Fibroblast of mammary gland (primary cell): ENCODE measurements at places on chromosomes 7 and 10.
A peak's percentile ranks its signal among the peaks of the same experiment; 100 is the strongest.

DNA sequence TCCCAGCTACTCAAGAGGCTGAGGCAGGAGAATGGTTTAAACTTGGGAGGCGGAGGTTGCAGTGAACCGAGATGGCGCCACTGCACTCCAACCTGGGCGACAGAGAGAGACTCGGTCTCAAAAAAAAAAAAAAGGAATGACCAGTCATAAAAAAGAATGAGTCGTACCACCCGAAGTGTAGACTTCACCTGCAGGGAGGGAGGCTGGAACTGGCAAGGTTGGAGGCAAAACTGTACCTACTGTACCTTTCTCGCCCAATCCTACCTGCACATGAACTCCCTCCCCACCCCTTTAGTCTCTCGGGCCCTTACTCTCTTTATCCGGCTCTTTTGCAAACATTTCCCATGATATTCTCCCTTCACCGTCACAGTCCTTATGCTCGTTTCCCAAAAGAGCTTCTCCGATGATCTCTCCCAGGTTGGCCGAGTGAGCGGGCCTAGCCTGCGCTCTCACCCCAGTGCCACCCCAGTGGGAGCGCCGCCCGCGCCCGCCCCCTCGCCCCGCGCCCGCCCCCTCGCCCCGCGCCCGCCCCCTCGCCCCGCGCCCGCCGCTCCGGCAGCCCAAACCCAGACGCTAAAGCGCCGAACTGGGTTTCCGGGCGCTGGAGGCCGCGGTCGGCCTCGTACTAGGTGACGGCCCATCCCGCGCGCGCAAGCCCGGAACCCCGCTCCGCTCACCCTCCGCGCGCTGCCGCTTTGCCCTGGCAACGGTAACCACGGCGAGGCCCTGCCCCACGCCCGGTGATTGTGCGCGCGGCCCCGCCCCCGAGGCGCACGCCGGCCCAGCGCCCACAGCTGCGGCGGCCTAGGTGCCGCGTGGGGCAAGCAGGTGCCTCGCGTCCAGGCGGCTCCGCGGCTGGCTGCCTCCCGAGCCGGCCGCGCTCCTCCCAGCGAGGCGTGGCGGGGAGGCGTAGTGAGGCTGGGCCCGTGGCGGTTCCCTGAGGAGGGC, at the start of gene SMKR1:
Gene SMKR1 (plus strand): TSS at position 772 of the 948 bp plus-strand sequence. CDS start 294 bp downstream, outside the sequence.
- DNase-seq, result peak; percentile 38

GRCh38 chr7:38374507-38374906, 101.1 kb upstream of the TARP start:
- DNase-seq, result peak; percentile 52

GRCh38 chr10:96287392-96288105, 16.2 kb upstream of the BLNK start:
- peak; percentile 15 for DNase-seq

DNA sequence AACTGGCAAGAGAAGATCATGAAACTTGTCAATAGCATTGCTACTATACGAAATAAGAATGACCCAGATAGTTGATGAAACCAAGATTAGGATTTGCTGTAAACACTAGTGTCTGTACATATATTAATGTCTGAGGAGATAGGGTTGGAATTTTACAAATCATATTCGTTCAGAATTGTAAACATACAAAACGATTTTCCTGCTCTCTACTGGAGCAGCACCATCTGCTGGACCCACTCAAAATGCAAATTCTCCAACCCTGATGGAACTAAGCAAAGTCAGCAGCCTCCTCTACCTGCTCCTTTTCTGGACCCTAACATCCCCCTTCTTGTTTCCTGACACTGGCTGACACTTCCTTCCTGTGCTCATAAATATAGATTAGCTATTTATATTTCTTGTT, 29.4 kb upstream of the SGMS1 start:
- DNase-seq, result peak; percentile 38

GRCh38 chr7:134954197-134955082, 31.9 kb upstream of the AGBL3 start:
- peak; percentile 69 for DNase-seq

DNA sequence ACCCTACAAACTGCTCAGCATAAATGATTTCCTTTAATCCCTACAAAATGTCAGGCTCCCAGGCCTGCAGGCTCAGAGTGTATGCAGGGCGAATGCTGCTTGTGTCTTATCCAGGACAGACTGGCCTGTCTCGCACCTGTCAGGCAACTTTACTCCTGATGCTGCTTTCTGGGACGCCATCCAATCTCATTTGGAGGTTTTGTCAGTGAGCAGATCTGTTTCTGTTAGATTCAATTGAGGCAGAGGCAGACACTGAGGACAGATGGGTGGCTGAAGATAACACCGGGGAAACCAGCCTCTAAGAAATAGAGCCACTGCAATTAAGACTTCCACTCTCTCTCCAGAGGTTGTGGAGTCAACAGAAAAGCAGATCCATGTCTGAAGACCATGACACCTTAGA, 115.6 kb downstream of the DPP6 start:
- no peak for DNase-seq

DNA sequence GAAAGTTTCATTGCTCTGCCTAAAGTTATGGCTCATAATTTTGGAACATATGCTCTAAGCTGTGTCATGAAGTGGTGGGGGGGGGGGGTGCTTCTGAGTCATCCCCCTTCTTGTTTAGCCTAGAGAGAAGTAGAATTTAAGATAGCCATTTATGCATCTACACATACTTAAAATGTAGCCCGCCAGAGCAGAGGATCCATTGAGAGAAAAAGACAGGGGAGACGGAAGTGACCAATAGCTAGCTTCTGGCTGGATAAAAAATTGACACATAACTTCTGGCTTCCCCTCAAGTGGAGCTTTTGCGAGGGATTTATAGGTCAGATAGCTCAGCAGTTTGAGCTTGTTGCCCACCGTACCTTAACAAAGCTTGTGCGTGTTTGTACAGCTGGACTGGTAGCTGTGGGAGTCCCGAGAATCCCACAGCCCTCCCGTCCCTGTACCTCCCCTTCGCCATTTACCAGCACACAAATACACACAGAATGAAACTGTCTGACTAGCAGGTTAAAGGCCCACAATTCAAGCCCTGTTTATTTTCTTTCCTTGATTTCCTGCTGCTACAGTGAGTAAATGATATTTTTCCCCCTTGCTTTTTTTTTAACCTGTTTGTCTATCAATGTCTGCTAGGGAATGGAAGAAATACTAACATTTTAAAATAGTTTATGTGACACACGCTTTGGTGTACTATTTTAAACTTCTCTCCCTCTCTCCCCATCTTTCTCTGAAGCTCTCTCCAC, 232.6 kb upstream of the FERD3L start:
- peak; percentile 63 for DNase-seq

GRCh38 chr7:22662556-22663356, 64.2 kb upstream of the IL6 start:
- no peak for DNase-seq

DNA sequence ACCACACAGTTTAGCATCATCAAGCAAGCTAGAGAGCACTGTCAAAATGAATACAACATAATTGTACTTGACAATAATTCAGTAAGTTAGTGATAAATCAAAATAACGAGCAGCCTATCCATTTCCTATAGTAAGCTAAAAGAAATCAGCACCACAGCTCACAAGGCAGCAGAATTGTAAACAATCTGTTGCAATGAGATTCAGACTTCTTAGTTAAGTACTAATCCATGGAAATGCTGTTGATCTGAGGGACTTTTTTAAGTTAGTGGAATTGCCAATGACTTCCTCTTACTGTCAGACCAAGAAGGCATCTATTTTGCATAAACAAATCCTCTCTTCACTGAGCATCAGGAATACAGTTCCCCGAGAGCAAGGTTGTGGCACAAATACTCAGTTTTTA, 136.6 kb upstream of the CCDC6 start:
- DNase-seq, result no peak

- no peak for DNase-seq
Measured at GRCh38 chr10:57817741-57818140, 450.0 kb downstream of the IPMK start.

DNA sequence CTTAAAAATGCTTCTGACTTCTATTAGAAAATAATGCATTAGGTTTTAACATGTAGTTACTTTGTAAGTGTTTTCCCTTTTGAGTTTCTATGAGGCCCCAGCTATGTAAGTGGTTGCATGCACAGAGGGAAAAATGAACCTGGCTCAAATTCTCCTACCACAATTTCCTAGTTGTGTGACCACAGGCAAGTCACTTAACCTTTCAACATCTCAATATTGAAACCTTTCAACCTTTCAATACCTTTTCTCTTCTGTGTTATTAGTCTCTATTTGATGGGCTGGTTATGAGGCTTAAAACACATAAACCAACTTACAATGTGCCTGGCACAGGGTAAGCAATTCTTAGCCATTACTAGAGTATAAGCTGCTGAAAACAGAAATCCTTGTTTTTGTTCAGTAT, 203.0 kb downstream of the KCND2 start:
- DNase-seq, result no peak

DNA sequence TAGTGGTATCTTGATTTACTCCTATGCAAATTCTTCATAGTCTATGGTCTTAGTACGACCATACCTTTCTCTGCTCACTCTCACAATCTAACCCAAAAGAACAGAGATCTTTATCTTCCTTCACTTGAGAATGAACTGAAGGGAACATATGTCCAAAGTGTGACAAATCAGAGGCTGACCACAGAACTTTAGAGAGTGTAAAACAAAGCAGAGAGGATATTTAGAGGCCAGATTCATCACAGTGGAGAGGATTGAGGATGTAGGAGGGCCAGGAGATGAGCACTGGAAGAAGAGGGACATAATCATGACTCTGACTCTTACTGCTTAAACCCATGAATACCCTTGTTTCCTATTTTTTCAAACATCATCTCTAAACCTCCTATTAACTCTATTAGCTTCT, 935.3 kb upstream of the PHF14 start:
- DNase-seq, result no peak

GRCh38 chr7:39294022-39294421, 272.2 kb upstream of the YAE1 start:
- DNase-seq, result no peak

DNA sequence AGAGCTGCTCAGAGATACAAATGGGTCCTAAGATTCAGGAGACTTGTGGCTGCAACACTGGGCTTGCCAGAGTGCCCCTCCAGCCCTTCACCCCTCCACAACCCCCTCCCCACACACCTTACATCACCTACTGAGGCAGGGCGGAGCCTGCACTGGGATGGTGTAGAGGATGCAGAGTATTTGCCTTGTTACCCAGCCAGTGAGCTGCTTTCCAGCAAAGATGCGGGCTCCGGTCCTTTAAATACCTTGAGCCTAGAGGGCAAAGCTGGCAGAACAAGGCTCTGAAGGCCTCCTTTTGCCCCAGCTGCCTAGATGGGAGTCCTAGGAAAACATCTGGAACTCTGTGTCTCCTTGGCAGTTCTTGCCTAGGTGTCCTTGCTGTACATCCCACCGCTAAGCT, 34.6 kb downstream of the KAZALD1 start:
- DNase-seq, result no peak

- no peak for DNase-seq
Measured at GRCh38 chr10:47013507-47014154, 102.4 kb downstream of the PTPN20 start.

GRCh38 chr7:148486937-148487336, 103.6 kb upstream of the C7orf33 start:
- no peak for DNase-seq

GRCh38 chr10:95745501-95745900, 10.5 kb upstream of the ENTPD1 start:
- DNase-seq, result no peak

- no peak for DNase-seq
Measured at GRCh38 chr10:109823196-109823595, 100.1 kb downstream of the XPNPEP1 start.

GRCh38 chr7:3978839-3979238, 677.8 kb downstream of the SDK1 start:
- no peak for DNase-seq

DNA sequence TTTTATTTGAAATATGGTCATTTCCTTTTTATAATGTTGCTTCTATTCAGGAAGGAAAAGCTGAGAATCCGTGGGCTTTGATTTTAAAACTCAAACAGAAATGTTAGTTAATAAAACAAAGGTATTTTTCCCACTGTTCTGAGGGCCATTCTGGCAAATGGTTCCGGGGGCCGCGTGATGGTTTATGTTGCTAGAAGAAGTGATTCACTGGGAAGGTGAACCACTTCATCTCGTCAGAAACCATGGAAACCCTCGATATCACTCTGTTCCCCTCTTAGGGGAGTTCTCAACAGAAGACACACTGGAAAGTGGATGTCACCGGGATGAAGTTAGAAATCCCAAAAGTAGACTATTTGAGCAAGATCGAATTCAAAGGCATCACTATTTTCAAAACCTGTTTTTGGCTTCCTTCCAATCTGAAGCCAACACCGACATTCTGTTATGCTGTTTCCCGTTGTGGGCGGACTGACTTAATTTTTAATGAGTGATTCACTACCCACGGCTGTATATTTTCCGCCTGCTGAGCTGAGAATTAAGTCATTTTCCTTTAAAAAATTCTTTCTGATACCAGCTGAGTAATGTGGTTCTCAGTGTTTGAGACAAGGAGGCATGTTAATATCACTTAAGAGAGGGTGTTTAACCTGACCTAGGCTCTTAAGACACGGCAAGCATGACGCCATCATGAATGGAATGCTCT, 84.1 kb downstream of the PTPRE start:
- DNase-seq, result peak; percentile 86

GRCh38 chr10:67075491-67075971, 149.7 kb downstream of the LRRTM3 start:
- no peak for DNase-seq
